ENCODE measurements at places on chromosomes 16 and 17.

DNA sequence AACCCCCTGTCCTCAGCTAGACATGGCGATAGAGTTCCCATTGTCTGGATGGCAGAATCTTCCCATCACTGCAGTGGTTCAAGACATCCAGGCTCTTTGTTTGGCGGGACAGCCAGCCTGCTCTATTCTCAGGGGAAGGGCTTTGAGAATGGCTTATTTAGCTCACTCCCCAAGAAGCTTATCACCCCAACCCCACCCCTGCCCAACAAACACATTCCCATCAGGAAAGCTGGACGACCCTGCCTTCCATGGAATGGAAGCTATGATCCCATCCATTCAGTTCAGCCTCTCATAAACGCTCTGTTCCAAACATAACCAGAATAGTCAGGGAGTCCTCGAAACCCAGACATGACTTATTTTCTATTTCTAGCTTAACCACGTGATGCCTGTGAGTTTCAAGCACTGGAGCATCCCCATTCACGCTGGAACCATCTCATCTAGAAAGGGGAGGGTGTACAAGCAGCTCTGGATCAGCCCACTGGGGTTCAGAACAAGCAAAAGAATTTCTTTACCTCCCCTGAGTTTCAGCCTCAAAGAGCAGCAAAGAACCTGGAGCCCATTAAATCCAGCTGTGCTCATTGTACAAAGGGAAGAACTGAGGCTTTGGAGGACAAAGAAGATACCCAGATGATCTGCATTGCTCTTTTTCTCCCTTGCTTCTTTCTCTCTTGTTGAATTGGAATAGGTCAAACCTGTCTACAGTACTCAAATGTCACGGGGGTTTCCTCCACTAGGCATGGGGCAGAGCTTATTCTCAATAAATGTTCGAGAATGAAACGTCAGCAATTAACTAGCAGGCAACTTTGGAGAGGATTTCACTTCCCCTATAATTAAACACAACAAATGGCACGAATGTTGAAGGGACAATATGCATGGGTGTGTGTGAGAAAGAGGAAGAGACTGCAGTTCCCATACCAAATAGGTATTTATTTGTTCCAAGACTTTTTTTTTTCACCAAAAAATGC lies 93.1 kb downstream of the XYLT1 start:
- no peak for DNase-seq

GRCh38 chr17:58643147-58643546 lies 48.7 kb downstream of the TEX14 start:
- DNase-seq, result peak; percentile 42

DNA sequence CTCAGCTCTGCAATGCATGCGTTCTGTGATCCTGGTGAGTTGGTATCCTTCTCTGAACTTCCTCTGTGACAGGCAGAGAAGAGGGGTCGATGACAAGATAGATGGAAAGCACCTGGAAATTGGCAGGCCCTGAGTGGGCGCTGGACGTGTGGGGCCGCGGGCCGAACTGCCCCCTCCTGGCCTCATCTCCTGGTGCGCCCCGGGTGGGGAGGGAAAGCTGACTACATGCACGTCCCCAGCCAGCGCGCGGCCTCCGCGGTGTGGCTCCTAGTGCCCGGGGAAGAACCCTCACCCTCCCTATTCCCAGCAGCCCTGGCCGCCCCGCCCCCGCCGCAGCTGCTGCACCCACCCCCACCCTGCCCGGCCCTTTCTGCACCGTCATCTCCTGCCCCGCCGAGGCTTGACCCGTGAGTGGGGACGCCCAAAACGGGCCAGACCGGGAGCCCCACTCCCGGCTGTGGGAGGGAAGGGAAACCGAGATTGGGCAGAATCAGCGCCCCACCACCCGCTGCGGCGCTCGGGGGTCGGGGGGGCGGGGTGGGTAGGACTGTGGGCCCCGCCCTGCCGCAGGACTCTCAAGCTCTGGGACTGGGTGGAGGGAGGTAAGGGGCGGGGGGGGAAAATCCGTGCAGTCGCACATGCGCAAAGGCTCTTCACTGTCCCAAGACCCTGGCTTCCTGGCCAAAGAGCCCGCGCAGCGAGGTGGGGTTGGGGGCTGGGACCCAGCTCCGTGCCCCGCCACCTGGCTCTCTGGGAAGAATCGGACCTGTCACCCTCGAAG lies at the start of gene NOL3:
Gene NOL3, plus strand, starts transcription at position 371 of the 781 bp plus-strand sequence.
- DNase-seq, result peak; percentile 36

DNA sequence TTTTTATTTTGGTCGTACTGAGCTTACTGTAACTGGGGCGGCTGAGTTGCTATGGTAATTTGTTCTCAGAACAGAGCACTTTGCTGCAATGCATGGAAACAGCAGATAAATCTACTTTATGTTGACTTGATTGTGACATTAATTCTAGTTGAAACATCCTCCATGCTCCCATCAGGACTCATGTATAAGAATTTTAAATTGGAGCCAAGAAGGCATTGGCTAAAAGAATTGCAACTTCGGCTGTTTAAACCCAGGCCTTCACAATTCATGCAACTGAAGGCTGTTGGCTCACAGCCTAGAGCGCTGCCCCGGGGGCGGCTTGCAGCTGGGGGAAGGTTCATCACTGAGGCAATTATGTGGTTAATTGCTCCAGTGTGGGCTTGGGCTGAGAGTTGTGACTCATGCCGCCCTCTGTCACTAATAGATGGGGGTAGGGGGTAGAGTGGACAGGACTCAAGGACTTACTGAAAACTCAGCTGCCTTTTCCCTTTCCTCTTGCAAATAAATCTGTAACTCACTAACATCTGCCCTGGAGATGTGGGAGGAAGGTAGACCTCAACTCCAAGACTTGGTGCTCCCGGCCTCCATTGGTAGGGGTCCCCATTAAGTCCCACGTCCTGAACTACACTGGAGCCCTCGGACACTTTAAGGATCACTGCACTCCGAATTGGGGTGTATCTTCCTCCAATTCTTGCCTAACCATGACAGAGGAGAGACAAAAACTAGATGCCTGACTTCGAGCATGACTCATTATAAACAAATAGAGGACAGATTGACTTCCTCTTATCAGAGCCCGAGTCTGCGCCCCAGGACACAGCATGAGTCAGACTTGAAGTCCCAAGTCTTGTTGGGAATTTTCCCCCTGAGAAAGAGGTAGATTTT lies 37.5 kb downstream of the ERCC4 start:
- peak; percentile 80 for DNase-seq

- no peak for DNase-seq
These were observed 5.5 kb upstream of the ASGR1 start for GRCh38 chr17:7184647-7185046.

- DNase-seq, result no peak
These were observed 36.0 kb downstream of the IQCK start for GRCh38 chr16:19753815-19754643.

GRCh38 chr16:23072084-23072599 lies 77.1 kb downstream of the USP31 start:
- DNase-seq, result peak; percentile 23

DNA sequence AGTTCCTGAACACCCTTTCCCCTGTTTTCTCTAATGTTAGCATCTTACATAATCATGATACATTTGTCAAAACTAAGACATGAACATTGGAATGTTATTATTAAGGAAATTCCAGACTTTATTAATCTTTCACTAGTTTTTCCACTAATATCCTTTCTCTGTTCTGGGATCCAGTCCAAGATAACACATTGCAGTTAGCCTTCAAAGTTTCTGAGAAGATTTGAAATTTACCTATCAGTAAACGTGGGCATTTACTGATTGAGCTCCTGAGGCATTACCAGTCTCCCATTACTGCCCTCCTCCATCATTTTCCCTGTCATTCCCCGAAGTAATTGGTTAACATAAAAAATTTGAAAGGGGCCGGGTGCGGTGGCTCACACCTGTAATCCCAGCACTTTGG lies 5.7 kb upstream of the CD300LG start:
- DNase-seq, result no peak

GRCh38 chr17:76085731-76086366 lies 6.9 kb downstream of the ZACN start:
- no peak for DNase-seq

DNA sequence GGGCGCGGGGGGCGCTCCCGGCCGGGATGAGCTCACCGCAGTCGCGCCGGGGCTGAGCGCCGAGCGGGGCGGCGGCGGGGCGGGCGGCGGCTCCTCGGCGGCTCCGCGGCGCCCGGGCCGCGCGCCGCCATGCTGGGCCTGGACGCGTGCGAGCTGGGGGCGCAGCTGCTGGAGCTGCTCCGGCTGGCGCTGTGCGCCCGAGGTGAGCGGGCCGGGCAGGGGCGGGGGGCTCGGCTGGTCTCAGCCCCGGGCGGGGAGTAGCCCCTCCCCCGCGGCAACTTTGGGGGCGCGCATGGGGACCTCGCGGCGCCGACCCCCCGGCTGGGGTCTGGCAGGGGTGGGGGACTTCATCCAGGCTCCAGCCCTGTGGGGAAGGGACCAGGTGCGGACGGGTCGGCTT lies at the start of gene ARHGDIG:
Gene ARHGDIG, plus strand, starts transcription at position 40 of the 400 bp plus-strand sequence. Its CDS starts 90 bp downstream, at position 130.
- no peak for DNase-seq

- DNase-seq, result no peak
These were observed 16.1 kb upstream of the UBTF start for GRCh38 chr17:44235583-44235936.

GRCh38 chr17:14270508-14270907 lies 30.4 kb upstream of the HS3ST3B1 start:
- no peak for DNase-seq

- DNase-seq, result no peak
These were observed 1.3 kb upstream of the ACTG1 start for GRCh38 chr17:81513753-81514488.

All from AG04450 (cell line).